ENCODE measurements at places on chromosomes 5 and 9.

GRCh38 chr9:105173826-105174225 is 70.6 kb upstream of the SLC44A1 start:
- no peak for DNase-seq

DNA sequence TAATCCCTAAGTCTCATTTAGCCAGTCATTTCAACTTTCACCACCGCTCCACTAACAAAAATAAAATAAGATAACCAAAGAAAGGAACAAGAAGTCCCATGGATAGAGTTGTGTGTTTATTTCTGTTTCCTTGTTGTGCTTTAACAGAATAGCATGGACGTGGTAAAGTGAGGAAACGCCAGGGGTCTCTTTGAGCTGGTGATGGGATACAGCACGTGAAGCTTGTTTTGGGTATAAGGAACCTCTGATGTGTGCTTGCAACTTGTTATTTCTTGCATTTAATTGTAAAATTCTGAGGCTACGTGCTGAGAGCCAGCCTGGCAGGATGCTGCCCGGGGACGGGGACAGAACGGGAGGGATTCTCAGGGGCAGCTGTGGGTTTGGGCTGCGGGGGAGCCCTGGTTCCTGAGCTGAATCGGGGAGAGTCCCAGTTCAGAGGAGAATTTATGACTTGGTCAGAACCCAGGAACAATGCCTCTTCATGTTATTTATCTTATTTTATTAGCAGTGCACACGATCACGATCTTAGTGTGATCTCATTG is 63.4 kb downstream of the ANKRD33B start:
- no peak for DNase-seq

DNA sequence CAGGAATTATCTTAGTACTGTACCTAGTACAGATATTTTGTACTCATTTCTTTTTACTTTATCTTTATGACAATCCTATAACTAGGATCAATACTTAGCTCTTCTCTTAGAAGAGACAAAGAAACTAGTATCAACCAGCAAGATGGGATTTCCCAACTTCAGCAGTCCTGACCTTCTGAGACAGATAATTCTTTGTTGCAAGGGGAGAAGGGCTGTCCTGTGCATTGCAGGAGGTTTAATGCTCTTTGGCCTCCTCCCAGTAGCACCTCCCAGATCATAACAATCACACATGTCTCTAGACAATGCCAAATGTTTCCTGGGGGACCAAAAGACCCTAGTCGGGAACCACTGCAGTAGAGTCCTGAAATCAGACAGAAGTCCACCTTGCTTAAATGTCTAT is 424.3 kb upstream of the DMAC1 start:
- DNase-seq = no peak

DNA sequence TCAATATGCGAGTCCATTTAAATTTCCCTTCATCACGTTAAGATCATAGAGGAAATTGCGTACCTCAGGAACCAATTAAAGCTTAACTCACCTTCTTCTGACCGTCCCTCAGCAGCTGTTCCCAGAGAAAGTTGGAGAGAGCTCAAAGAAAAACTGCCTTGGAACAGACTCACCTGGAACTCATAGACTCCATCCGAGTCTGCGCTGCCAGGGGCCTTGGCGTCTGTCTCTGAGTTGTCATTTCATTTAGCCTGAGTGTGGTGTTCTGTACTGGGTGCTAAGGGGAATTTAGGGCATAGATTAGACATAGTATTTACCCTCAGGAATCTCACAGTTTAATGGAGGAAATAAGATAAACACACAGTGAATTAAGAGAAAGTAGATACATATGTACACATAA is 892.7 kb downstream of the TLE1 start:
- no peak for DNase-seq

- no peak for DNase-seq
These were observed 278.4 kb upstream of the IRX1 start for GRCh38 chr5:3317051-3317795.

GRCh38 chr9:33659921-33660320 is 135.4 kb upstream of the PRSS3 start:
- DNase-seq = no peak

DNA sequence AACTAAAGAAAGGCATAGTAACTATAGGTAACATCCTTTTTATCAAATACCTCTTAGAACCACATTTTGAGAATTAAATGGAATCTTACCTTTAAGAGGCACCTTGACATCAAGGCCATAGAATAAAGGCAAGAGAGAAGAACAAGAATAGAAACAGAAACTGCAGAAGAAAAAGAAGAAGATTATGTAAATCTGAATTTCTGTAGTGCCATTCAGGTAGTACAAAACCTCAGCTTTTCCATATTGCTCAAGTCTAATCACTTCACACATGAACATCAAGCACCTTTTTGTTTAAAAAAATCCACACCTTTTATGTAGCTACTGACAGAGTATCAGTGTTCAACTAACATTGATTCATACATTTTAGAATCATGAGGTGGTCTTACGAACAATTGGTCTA is 91.8 kb upstream of the DPYSL3 start:
- DNase-seq = no peak

DNA sequence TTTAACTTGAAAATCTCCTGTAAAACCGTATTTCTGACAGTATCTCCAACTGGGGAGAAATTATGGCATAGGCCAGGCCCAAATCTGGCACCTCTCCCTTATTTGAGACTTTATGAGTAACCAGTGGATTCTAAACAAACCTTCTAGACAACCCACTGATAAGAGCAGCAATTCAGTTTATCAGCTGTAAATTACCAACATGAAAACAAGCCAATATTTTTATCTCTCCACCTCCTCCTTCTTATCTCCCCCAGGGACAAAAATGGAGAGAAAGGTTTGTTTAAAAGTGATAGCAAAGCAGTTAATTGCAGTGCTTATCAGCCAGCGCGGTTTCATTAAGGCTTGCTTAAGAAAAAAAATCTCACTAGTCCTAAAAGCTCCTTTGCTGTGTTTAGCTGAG is 53.8 kb downstream of the KCNV2 start:
- no peak for DNase-seq

GRCh38 chr9:136074706-136075105 is 20.4 kb downstream of the NACC2 start:
- no peak for DNase-seq

- DNase-seq = peak; percentile 33
These were observed 66.7 kb upstream of the CAST start for GRCh38 chr5:96595300-96596090.

DNA sequence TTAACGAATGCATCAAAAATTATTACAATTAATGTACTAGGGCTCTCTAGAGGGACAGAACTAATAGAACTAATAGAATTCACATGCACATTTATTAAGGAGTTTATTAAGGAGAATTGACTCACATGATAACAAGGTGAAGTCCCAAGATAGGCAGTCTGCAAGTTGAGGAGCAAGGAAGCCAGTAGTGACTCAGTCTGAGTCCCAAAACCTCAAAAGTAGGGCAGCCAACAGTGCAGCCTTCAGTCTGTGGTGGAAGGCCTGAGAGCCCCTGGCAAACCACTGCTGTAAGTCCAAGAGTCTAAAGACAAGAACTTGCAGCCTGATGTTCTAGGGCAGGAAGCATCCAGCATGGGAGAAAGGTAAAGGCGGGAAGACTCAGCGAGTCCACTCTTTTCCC is 633.8 kb downstream of the SEMA5A start:
- DNase-seq = no peak

GRCh38 chr5:68698025-68698940 is 395.5 kb upstream of the SLC30A5 start:
- no peak for DNase-seq

DNA sequence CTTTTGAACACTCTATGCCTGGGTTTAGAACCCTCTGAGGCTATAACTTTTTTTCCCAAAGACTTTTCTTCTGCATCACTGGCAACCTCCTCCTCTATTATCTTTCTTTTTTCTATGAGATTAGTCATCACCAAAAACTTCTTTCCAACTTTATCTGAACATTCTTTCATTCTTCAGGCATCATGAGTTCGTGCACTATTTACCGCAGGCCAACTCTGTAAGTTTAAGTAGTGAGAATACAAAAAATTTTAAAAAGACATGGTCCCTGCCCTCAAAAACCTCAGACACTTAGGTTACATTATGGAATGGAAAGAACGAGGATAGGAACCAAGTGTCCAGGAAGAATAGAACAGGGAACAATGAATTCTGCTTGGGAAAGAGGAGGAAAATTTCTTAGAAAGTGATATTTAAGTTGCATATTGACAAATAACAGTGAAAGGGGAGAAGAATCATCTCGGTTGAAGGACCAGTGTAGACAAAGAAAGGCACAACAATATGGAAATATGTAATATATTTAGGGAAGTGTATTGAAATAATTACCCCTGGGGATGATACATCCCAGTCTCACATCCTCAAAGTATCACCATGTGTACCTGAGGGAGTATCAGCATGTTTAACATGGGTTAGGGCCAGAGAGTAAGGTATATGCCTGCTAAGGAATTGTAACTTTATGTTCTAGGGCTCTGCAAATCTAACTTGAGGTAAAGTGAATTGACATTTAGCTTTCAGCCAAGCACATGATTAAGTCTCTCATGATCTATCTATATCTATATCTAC is 196.5 kb upstream of the NREP start:
- DNase-seq = no peak

DNA sequence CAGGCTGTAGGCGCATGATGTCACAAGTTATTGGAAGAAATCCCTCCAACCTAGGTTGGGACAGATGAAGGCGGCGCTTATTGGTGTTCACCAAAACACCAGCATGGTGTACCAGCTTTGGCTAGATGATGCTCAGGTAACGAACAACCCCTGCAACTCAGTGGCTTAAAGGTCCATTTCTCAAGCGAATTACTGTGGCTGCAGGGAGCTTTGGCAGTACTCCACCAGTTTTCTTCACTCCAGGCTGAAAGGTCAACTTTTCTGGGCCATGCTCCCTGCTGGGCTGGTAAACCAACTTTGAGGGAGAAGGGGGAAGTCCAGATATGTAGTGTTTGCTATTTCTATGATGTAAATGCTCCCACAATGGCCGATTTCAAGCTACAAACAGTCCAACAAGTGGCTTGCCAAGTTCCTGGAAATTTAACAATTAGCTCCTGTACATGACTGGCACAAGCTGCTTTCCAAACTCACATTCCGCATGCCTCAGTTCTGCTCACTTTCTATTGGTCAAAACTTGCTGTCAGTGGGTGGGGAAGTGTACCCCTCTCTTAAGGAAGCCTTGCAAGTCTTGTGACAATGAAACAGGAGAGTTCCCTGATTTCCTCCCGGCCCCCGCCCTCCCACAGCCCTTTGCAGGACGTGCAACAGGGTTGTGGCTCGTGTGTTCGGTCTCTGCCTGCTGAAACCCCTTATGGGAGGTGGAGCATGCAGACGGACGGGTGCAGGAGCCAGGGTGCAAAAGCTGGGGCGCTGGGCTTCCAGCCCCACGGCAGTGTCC is 588 bp upstream of the ZBED3 start:
- DNase-seq = no peak
